Urinary bladder (tissue), 4 donors: ENCODE measurements at places on chromosomes 11 and 22. TPM values are rescaled to one million over a fixed set of nuclear protein-coding genes. Genes with fewer than 3 reads are reported as not detected.

The C22orf23 gene
- 0.95 TPM for polyA plus RNA-seq

DNA sequence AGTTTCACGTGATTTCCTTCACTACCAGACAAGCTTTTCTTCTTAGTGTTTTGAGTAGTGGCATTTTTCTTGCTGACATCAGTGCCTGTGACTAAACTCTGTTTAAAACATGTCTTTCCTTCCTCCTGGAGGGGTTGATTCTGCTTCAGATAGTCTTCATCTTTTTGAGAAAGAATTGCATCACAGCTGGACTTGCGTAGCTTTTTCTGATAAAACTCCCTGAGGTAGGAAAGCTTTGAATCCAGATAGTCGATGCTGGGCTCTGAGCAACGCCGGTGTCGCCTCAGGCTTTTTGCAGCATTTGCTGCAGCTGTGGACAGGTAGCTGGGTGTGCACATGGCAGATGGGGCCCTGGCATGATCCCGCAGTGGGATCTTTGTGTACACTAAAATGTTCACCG lies 131.7 kb downstream of the ARHGAP20 start:
- DNase-seq: no peak

DNA sequence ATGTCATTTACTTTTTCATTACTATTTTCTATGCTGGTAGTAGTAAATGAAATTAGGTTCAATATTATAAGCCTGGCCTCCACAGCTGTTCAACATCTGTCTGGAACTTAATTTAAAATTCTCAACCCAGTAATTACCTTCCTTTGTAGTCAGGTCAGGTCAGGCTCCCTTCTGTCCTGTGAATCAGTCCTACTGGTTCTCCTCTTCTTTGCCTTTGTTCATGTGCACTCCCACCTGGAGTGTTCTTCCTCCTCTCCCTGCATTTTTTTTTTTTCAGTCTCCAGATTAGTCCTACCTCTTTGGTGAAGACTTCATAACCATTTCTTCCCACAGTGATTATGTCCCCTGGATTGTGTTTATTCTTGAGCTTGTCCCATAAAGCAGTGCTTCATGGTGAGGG lies 67.9 kb downstream of the DKK3 start:
- no peak for DNase-seq

- no peak for DNase-seq
Measured at GRCh38 chr11:488992-489391, 18.1 kb downstream of the RNH1 start.

The PDGFB gene
- polyA plus RNA-seq: 12.3 TPM

The SLC22A8 gene
- polyA plus RNA-seq: not detected

GRCh38 chr11:75470476-75471080 lies 37.6 kb upstream of the KLHL35 start:
- no peak for DNase-seq

The MIOX gene
- polyA plus RNA-seq: not detected

GRCh38 chr22:24435861-24436371 lies 8.5 kb downstream of the ADORA2A start:
- no peak for DNase-seq

DNA sequence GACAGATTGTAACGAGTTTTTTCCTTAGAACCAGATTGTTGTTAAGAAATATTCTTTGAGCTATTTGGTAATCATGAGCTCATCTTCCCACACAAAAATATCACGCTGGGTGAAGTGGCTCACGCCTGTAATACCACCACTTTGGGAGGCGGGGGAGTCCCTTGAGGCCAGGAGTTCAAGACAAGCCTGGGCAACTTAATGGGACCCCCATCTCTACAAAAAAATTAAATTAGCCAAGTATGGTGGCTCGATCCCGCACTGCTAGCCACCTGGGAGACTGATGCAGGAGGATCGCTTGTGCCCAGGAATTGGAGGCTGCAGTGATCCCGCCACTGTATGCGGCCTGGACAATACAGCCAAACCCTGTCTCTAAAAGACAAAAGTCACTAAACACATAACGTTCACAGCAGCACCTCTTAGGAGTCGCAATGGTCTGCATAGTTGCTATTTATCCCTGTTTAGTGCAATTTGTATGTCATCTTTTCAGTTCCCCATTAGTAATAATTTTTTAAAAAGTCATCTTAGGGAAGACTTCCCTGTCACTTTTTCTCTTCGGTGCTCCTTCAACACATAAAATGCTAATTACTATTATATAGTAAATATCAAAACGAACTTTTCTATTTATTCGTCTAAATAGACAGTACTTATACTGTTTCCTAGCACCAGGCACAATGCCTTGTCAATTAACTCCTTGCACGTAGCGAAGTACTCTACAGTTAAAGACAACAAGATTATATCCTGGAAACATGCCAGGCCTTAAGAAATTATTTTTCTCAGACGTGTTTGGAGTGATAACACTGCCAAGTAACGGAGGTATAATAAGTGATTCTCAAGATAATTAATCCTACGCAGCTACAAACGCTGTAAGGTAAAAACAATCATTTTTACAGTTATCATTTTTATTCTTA lies 1.1 kb downstream of the ST13 start:
- peak; percentile 3 for DNase-seq

The LINC01488 gene
- polyA plus RNA-seq: 0.05 TPM

- DNase-seq: no peak
Measured at GRCh38 chr22:23970816-23971486, 3.3 kb downstream of the DDT start.

DNA sequence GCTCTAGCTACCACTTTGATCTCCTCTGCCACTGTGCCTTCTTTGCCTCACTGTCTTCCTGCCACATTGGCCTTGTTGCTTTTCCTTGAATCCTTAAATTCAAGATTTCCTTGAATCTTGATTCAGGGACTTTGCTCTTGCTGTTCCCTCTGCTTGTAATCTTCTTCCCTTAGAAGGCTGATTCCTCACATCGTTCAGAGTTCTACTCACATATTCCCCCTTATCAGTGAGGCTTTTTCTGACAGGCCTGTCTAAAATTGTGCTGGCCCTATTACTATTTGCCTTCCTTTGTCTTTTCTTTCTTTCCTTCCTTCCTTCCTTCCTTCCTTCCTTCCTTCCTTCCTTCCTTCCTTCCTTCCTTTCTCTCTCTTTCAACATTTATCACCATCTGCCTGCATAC lies 206.9 kb upstream of the CCDC90B start:
- no peak for DNase-seq

GRCh38 chr11:96329419-96329818 lies 13.6 kb downstream of the MAML2 start:
- DNase-seq: no peak

DNA sequence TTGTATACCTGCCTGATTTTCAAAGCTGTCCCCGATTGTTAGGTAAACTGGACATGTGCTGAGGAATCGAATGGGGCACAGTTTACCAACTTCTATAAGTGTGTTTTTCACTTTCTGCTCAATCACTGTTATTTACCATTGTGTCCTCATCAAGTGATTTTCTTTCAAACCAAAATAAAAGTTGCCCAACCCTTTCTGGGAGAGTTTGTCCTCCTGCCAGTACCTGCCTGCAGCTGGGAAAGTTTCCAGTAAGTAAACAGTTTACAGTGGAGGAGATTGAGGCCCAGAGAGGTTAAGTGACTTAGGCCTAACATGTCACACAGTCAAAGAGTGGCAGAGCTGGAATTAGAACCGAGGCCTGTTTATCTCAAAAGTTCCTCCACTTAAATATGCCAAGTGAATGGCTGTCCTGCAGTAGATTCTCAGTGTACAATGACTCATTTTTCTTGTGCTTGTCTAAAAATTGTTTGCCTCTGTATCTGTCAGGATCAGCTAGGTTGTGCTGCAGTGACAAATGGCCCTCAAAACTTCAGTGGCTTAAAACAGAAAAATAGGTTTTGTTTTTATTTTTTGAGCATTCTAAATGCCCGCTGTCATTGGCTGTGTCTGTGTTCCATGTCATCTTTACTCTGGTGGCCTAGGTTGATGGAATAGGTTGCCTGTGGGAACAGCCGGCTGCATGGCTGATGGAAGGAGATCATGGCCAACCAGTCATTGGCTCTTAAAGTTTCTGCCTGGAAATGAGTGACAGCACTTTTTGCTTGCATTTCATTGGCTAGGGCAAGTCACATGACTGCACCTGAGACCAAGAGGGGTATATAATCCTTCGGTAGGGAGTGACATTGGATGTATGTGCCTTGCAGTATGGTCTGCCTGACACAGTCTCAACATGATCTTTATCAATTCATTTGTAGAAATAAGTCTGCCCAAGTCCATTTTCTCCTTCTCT lies 61.8 kb upstream of the CRYBB3 start:
- DNase-seq: no peak

DNA sequence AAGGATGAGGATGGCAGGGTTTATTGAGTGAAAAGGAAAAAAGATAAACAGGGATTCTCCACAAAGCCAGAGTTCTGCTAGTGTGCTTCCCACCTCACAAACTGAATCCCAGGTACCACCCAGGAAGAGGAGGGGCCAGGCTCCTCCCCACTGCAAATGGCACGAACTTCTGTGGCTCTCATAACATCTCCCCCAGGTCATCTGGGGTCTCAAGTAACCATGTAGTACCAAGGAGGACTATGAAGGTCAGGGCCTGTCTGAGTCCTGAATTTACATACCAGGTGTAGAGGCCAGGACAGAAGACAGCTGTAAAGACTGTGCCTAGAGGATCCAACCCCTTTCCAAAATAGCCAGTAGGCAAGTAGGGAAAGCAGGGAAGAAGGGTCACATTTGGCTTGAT lies 25.7 kb upstream of the GNAZ start:
- no peak for DNase-seq

The RHOD gene
- 10.1 TPM for polyA plus RNA-seq

- no peak for DNase-seq
Measured at GRCh38 chr11:43576803-43577521, 103.6 kb upstream of the HSD17B12 start.

DNA sequence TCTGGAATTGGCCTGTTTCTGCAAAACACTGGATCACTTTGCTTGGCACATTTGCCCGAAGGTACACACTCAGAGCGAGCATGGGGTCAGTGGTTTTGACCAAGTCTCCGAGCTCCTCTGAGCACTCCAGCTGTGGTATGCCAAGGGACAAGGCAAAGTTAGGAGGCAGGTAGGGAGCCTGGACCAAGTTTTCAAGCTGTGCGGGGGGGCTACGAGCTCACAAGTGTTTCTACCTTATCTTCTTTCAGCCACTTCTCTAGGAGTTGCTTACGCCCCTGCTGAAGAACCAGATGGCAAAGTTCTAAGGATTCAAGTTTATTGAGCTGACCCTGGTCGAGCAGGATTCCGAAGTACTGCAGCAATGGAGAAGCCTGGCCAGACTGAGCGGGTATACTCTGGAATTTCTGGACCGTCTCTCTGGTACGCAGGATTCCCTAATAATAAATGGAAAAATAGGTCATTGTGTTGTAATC lies 54.7 kb upstream of the SLC25A1 start:
- DNase-seq: no peak
